ENCODE measurements at places on chromosomes 1 and 21. TPM values are rescaled to one million over a fixed set of nuclear protein-coding genes. Genes with fewer than 3 reads are reported as not detected.

Gene OR6K3
- total RNA-seq: not detected

Gene GJA9
- not detected for total RNA-seq

Gene GSTM1
- total RNA-seq: 32.2 TPM

Gene TMEM125
- 0.33 TPM for total RNA-seq

Gene PODN
- 0.13 TPM for total RNA-seq

Gene KCNE2
- total RNA-seq: not detected

Gene OR6N1
- total RNA-seq: not detected

Gene RGS13
- not detected for total RNA-seq

Gene LYPD8
- total RNA-seq: not detected

Gene LCE1C
- not detected for total RNA-seq

Gene PSMA5
- 35.8 TPM for total RNA-seq

Gene DDAH1
- 37.6 TPM for total RNA-seq

Gene KCNJ10
- not detected for total RNA-seq

Gene RNF186
- total RNA-seq: not detected

Gene KIF17
- total RNA-seq: 0.81 TPM

Gene RBM11
- 2.0 TPM for total RNA-seq

Gene C1orf116
- total RNA-seq: 2.4 TPM

Gene HFM1
- total RNA-seq: 0.33 TPM

Gene KLF17
- total RNA-seq: not detected

Gene ZNF593OS
- not detected for total RNA-seq

Gene KCTD3
- total RNA-seq: 30.1 TPM

Gene RPE65
- not detected for total RNA-seq

Gene KCND3
- total RNA-seq: not detected

Gene RHCE
- 0.38 TPM for total RNA-seq

Gene CD52
- not detected for total RNA-seq

Gene CDA
- 4.4 TPM for total RNA-seq

Gene SLAMF7
- not detected for total RNA-seq

Gene NHLH1
- under 0.01 TPM for total RNA-seq

Gene CCDC190
- total RNA-seq: 0.38 TPM

Gene COL6A2
- total RNA-seq: 256 TPM

Gene SETSIP
- not detected for total RNA-seq

Gene FMOD
- total RNA-seq: 0.25 TPM

Gene VSIG8
- not detected for total RNA-seq

Gene RORC
- under 0.01 TPM for total RNA-seq

Gene TRIM17
- total RNA-seq: 0.16 TPM

Gene IFNGR2
- 45.6 TPM for total RNA-seq

Gene LCE1E
- not detected for total RNA-seq

Gene PSMB2
- 46.0 TPM for total RNA-seq
